ENCODE measurements at places on chromosomes 6 and 20.
A peak's percentile ranks its signal among the peaks of the same experiment; 100 is the strongest.

GRCh38 chr20:62217913-62218773, 1.9 kb downstream of the HRH3 start:
- DNase-seq = no peak

DNA sequence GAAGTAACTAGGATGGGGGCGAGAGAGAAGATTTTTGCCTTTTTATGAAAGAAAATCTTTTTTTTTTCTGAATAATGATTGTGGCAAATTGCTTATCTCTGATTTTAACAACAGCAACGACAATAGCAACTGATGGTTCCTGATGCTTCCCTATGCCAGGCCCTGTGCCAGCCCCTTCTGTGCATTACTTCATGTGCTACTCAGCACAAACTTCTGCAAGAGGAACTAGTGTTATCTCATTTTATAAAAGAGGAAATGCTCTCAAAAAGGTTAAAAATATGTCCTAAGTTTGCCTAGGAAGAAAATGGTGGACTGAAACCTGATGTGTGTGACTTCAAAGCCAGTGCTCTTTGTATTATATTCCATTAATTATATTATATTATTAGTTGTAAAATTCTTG, 74.0 kb upstream of the RALGAPA2 start:
- DNase-seq = no peak

GRCh38 chr6:134449781-134450180, 131.9 kb upstream of the SGK1 start:
- no peak for DNase-seq

DNA sequence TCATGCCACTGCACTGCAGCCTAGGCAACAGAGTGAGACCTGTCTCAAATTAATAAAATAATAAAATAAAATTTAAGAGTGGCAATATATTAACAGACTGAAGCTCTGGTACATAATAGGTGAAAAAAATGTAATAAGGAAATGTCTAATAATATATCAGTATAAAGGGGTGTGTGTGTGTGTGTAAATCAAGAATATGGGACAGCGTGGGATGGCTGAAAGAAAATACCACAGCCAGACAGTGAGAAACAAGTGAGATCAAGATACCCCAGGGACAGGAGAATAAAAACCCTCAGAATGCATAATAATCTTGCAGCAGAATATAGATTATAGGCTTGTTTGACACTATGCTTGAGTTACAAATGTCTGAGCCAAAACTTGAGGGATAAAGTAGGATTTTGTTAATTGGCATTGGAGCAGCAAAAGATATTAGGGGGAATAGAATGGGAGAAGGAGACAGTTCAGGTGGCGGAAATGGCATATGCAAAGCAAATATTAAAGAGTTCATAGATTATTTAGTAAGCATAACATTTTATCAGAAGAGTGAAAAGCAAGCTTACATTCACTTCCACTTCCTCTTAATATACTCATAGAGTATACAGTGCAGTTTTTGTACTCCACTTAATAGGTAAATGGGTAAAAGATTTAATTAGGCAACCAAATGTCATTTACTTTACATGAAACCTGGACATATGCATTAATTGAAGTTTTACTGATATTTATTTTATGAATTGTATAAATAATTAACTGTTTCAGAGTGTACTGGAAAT, 398.5 kb upstream of the GJE1 start:
- DNase-seq = no peak

GRCh38 chr6:19837511-19838441, 606 bp downstream of the ID4 start:
- DNase-seq = peak; percentile 74

- DNase-seq = no peak
These were observed 15.1 kb downstream of the ACSS1 start for GRCh38 chr20:25042531-25043498.

- DNase-seq = no peak
These were observed 62.8 kb upstream of the LRRC1 start for GRCh38 chr6:53731866-53732636.

- DNase-seq = no peak
These were observed 202.1 kb downstream of the NFATC2 start for GRCh38 chr20:51340451-51340840.

DNA sequence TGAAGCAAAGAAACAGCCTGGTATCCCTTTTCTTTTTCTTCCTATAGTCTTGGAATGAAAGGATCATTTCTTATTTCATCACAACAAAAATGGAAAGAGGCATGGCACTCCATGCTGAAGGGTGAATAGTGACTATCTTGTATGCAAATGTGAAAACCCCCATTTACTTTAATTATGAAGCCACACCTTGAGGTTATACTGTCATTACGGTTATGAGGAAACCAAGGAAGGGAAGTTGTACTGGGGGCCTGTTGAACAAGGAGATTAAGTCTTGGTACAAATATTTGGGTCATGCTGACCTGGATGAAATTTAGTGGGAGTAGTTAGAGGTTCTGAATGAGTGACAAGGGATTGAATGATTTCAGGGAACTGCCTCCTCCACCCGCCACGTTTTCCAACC, 8.7 kb upstream of the STXBP5 start:
- no peak for DNase-seq

DNA sequence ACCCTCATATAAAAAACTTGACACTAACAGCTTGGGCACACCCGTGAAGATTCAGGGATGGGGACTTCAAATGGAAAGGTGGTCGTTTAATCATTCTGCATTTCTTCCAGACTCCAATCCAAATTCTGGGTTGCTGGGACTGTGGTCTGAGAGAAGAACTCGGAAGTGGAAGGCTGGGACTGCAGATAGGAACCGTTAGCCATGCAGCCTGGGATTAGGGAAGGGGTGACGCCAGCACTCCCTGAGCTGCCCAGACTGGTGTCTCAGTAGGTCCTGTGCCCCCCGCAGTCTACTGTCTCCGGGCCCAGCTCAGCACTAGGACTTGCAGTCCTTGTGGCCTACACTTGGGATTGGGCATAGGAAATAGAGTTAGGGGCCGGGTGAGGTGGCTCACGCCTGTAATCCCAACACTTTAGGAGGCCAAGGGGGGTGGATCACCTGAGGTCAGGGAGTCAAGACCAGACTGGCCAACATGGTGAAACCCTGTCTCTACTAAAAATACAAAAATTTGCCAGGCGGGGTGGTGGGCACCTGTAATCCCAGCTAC, 511 bp upstream of the CLIC1 start:
- DNase-seq = no peak

DNA sequence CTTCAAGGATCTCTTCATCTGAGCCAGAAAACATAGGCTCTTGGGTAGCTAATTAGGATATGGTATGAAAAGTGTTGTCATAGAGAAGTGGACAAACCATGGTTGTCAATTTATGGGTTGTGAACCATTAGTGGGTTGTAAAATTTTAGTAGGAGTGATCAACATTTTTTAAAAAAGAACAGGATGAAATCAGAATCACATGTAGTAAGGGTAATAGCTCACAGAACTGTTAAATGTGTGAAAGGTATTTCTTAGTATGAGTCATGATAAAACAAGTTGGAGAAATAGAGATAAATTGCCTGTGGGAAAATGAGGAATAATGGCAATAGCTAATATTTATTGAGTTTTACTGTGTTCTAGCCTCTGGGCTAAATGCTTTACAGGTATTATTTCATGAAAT, 113.4 kb downstream of the MAP3K4 start:
- DNase-seq = no peak

- DNase-seq = no peak
These were observed 570 bp upstream of the FANCE start for GRCh38 chr6:35451354-35452182.

DNA sequence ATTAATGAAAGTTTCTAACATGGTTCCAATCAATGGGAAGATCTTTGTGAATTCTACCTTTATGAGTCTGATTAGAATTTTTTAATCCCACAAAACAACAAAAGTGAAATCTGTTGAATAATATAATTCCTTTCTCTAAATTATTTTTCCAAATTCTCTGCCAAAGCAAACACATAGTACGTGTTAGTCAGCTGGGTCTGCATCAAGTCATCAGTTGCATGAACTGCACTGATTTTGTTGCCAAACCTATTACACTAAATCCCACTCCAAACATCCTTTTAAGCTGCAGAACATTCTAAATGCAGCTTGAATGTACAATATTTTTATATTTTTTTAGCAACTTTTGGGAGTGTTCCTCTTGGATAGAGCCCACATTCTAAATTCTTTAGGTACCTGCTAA, 199.0 kb upstream of the HSF2 start:
- DNase-seq = no peak

GRCh38 chr6:169048865-169049205, 204.8 kb downstream of the THBS2 start:
- DNase-seq = no peak

DNA sequence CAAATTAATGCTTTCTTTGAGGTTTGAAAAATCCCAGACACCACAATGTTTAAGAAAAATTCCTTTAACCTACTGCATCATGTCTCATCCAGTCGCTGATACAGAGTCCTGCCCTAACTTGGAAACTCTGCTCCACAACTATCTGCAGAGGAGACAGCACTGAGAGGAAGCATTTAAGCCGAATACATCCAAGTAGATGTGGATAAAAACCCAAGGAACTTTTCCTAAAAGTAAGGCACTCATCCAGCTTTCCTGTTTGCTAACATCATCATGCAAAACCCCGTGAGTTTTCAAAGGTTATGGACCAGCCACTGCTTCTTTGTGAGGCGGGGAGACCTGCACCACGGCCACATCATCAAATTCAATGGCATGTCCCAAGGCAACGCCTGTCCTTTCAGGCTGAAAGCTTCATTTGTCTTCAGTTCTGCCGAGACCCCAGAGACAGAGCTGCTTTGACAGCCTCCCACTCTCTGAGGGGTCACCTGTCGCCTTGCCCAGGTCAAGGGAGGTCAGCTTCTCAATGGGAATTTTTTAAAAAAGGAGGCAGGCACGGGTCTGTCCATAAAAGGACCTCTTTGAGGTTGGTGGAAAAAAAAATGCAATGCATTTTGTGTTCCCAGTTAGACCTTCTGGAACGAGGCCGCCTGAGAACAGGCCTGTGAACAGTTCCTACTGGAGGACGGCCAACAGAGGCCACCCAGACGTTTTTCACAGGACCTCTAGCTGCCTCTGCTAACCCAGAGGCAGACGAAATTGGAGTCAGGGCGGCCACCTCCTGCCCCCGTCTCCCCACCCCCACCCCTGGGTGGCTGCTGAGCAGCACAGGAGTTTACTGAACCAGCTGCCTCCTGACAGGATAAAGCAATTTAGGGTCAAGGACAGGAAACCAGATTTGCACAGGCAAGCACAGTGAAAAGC, 142.5 kb upstream of the HDDC2 start:
- DNase-seq = no peak

GRCh38 chr20:62929051-62929538, 2.8 kb upstream of the DIDO1 start:
- DNase-seq = no peak

DNA sequence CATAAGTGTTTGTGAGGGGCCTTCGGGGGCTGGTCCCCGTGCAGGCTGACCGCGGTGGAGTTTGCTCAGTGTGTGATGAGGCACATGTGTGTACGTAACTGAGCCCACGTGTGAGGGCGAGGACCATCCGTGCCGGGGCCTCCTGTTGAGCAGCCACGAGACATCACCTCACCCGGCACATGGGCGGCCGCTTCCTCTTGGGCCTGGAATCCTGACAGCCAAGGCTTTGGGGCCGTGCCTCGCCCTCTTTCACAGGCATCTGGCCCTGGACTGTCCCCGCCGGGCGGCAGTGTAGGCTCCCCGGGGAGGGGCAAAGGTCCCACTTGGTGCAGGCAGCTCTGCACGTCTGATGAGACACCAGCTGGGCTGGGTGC, 202.3 kb downstream of the DLL1 start:
- DNase-seq = no peak

- no peak for DNase-seq
These were observed 19.4 kb upstream of the MUC21 start for GRCh38 chr6:30964075-30964474.

- DNase-seq = peak; percentile 71
These were observed at the start of gene SMOC2 for GRCh38 chr6:168440520-168441433. SMOC2 (plus strand) TSS chr6:168441184; CDS start chr6:168441371, 187 bp downstream.

- no peak for DNase-seq
These were observed 21.0 kb downstream of the NOL7 start for GRCh38 chr6:13635948-13636658.

- DNase-seq = no peak
These were observed 37.5 kb upstream of the MRPS18A start for GRCh38 chr6:43724914-43725642.

DNA sequence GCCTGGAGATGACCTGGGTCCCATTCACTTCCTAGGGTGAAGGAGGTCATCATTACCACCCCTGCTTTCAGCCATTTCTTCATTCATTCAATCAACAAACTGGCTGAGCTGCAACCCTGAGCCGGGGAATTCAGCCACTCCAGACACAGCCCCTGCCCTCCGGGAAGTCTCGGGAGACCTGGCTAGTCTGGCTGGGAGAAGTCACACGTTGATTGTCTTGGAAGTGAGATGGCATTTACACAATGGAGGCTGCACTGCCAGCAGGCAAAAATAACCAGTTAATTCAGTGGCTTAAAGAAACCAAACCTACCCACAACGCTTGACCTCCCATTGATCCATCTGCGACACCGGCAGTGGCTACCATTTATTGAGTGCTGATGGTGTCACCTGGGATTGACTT, 2.0 kb upstream of the PMEPA1 start:
- DNase-seq = no peak

GRCh38 chr6:96898241-96898851, 655 bp upstream of the NDUFAF4 start:
- no peak for DNase-seq

GRCh38 chr6:31794866-31795615, 511 bp downstream of the VARS1 start:
- no peak for DNase-seq

DNA sequence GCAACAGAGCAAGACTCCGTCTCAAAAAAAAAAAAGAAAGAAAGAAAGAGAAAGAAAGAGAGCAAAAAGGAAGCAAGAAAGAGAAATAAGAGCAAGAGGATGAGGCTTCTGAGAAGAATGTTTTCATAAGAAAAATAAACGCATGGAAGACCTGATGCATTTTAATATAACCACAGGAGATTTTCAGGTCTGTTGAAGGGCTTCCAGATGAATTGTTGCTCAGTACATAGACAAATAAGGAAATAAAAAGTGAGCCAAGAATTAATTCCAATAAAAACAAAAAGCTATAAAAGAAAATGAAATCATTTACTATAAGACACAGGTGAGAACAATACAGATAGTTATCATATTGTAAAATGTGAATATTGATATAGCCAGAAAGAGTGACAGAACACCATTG, 43.5 kb downstream of the PERP start:
- no peak for DNase-seq

DNA sequence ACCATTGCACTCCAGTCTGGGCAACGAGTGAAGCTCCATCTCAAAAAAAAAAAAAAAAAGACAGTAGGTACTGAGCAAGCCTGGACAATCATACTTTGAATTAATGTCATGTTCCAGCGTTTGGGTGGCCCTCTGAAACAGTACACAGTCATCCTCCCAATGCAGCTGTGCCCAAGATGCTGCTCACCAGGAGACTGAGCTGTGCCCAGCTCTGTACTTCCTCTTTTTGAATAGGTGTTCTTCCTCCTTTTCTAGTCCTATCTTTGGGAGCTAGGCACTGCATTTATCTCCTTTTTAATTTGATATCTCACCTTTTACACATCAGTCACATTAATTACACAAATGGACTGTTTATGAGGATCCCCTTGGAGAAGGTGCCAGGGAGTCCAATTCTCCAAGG, 101.5 kb downstream of the RPP40 start:
- no peak for DNase-seq
